Activated naive CD4-positive, alpha-beta T cell treated with anti-CD3 and anti-CD28 coated beads for 36 hours (primary cell): ENCODE measurements at places on chromosomes 6 and 20. TPM values are rescaled to one million over a fixed set of nuclear protein-coding genes. Genes with fewer than 3 reads are reported as not detected.
A peak's percentile ranks its signal among the peaks of the same experiment; 100 is the strongest.

The SRMS gene
- total RNA-seq: not detected

The TGM3 gene
- not detected for total RNA-seq

GRCh38 chr6:3742426-3743344 is 8.8 kb downstream of the PXDC1 start:
- DNase-seq: peak; percentile 94

DNA sequence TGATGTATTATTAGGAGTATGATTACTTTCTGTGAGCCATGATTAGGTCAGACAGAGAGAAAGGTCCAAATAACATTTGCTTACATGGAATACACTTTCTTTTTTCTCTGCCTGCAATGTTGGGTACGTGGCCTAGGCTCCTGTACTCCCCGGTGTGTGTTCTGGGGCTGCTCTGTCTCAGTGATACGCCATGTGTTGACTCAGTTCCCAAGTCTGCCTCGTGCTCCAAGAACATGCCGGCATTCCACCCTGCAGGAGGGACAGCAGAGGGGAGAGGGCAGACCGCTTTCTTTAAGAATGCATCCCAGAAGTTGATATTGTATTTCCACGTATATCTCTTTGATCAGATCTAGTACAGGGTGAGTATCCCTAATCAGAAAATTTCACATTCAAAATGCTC is 33.3 kb upstream of the THBS2 start:
- DNase-seq: no peak

DNA sequence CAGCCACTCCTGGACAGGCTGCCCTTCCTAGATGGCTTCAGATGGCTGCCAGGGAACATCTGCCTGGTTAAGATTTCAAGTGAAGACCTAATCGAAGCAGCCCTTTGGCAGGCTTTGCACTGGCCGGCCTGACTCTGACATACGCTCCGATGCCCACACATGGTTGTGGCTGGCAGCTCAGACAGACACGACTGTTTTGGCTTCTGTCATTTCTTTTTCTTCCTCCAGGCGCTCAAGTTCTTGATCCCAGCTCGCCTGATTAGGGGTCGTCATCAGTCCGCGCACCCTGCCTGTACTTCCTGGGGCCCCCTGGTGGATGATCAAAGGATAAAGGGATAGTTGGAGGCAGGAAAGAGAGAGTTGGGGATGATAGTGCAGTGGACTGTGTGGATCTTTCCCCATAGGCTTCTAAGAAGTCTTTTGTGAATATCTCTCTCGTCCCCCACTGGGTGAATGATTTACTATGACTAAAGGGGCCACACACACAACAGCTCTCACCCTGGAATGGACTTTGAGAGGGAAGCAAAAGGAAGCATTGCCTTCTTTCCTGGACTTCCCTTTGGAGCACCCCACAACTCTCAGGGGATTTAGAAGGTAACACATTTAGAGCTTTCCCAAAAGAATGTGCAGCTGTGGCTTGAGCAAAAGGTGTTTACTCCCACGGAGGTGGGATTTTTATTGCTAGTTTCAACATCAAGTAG is 21.4 kb upstream of the TRAM2 start:
- DNase-seq: peak; percentile 35

DNA sequence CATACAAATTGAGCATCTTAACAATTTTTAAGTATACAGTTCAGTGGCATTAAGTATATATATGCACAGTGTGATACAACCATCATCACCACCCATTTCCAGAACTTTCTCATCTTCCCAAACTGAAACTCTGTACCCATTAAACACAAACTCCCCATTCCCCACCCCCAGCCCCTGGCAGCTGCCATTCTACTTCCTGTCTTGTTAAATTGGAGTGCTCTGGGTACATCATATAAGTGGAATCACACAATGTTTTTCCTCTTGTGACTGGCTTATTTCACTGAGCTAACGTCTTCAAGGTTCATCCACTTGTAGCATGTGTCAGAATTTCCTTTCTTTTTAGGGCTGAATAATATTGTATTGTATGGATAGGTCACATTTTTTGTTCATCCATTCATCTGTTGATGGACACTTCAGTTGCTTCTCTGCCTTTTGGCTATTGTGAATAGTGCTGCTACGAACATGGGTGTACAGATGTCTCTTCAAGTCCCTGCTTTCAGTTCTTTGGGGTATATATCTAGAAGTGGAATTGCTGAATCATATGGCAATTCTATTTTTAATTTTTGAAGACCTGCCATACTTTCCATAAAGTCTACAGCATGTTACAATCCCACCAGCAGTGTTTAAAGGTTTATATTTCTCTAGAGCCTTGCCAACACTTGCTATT is 19.6 kb upstream of the RREB1 start:
- DNase-seq: peak; percentile 21
